ENCODE measurements at places on chromosomes 1 and 21.

GRCh38 chr1:206578978-206579374, 33.3 kb downstream of the EIF2D start:
- ATAC-seq = no peak

GRCh38 chr1:7100479-7100878, 315.2 kb downstream of the CAMTA1 start:
- no peak for ATAC-seq

- ATAC-seq = peak; percentile 38
Observed at GRCh38 chr21:43318841-43319781, 107.8 kb downstream of the SIK1 start.

- no peak for ATAC-seq
Observed at GRCh38 chr1:38123356-38124135, 77.0 kb upstream of the POU3F1 start.

DNA sequence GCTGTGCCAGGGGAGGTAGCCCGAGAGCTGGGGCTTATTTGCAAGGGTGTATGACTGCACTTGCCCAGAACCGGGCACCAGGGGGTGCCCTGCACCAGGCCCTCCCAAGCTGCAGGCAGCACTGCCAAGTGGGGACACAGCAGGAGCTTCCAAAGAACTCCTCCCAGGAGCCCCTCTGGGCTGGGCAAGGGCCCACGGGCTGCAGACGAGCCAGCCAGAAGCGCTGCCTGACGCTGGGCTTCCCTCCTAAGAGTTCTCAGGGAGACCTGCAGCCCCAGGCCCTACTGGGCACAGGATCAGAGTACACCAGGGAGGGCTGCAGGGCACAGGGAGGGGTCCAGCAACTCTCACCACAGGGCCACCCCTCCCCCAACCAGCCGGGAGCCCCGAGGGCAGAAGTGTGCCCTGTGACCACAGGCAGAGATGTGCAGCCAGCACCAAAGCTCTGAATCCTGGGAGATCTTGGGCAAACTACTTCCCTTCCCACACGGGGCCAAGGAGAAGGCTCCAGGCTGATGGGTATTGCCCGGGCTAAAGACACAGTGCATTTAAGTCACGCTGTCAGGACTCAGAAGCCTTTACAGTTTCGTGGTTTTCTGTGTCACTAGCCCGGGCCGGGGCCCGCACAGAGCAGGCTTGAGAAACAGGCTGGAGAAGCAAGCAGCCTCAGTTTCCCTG, 63.4 kb downstream of the KCNAB2 start:
- peak; percentile 71 for ATAC-seq

DNA sequence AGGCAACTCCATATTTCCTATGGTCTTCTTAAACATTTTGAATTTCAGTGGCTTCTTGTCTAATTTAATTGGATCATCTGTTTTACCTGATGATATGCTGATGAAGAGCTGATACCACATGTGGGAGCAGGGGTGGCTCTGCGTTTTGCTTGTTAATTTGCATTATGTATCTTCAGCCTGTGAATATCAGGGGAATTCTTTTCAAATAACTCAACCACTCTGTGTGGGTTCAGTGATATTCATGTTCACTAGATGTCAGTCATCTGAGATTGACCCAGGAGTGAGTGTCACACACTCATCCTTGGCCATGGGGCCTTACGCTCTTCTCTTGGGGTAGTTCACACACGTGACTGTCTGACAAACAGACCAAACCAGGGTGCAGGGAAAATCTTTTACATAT, 83.0 kb downstream of the FCRL5 start:
- ATAC-seq = no peak
